ENCODE measurements at places on chromosomes 2 and 18.

- DNase-seq: no peak
These were observed 112.1 kb downstream of the NFATC1 start for GRCh38 chr18:79507546-79508480.

- no peak for DNase-seq
These were observed 313.0 kb downstream of the ARHGAP15 start for GRCh38 chr2:143442193-143442592.

DNA sequence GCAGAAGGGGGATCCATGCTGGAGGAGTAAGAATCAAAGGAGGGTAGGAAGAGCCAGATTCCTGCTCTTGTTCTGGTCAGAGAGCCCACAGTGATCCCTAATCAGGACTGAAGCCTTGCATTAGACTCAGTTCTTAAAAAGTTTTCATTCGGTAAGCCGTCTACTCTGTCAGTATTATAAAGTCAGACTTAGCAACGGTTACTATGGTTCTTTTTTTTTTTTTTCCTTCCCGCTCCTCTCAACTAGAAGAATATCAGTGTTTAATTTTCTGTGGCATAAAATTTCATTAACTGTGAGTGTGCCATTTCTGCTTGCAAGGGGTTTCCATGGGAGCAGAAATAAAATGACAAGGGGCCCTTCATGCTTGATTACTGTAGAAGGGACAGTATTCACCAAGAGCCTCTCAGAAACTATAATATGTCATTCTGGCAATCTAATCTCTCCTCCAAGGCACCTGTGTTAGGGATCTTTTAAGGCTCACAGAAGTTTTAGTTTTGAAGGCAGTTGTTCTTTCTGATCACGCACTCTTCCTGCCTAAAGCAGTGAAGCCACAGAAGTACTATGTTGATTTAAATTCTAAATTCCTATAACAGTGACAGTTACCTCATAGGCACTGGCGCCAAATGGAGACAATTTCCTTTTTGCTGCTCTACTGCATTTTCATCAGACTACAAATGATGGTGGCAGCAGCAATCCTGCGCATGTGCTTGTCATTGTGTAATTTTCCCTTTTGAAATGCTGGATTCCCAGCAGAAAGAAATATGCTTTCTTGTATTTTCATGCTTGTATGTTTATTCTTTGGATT, 57.0 kb downstream of the OSBPL6 start:
- no peak for DNase-seq

GRCh38 chr2:138787053-138787666, 7.0 kb upstream of the NXPH2 start:
- no peak for DNase-seq

- no peak for DNase-seq
These were observed 175.1 kb downstream of the NCK2 start for GRCh38 chr2:105919826-105920225.

GRCh38 chr2:222024932-222025880, 273.6 kb downstream of the PAX3 start:
- peak; percentile 8 for DNase-seq

- DNase-seq: no peak
These were observed 412.1 kb downstream of the NBAS start for GRCh38 chr2:15149063-15149462.

- no peak for DNase-seq
These were observed 164.8 kb downstream of the MYCN start for GRCh38 chr2:16104949-16105668.

DNA sequence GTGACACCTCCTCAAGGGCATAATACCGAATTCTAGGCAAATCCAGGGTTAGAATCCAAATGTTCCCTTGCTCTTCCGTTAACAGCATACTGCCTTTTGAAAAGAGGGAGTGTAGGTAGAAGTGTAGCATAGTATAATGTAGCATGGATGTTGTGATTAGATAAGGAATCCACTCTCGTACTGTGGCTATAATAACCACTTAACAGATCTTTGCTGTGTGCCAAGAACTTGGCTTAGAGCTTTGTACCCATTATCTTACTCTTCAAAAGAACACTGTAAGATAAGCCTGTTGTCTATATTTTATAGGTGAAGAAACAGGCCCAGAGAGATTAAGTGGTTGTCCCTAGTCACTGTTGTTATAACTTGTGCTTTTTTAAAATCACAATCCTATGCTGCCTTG, 24.2 kb downstream of the WDR75 start:
- DNase-seq: no peak

- no peak for DNase-seq
These were observed 12.4 kb upstream of the CHCHD5 start for GRCh38 chr2:112572005-112572404.

- no peak for DNase-seq
These were observed 175.0 kb downstream of the L3MBTL4 start for GRCh38 chr18:6239716-6240115.

DNA sequence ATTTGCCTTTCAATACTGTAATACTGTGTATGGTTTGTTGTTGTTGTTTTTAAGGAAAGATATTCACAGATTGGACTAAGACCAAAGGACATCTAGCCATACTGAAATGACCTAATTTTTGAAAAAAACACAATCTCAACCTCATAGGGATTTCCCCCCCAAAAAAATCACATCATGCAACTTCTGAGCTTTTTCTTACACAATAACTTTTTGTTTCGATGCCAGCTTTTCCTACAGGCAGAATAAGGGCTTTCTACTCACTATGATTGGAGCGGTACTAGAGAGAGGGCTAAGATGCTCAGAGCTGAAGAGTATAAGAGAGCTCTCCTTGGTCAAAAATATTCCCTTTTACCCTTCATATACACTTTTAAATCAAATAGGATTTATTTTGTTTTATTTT, 32.4 kb upstream of the SLC3A1 start:
- DNase-seq: no peak

DNA sequence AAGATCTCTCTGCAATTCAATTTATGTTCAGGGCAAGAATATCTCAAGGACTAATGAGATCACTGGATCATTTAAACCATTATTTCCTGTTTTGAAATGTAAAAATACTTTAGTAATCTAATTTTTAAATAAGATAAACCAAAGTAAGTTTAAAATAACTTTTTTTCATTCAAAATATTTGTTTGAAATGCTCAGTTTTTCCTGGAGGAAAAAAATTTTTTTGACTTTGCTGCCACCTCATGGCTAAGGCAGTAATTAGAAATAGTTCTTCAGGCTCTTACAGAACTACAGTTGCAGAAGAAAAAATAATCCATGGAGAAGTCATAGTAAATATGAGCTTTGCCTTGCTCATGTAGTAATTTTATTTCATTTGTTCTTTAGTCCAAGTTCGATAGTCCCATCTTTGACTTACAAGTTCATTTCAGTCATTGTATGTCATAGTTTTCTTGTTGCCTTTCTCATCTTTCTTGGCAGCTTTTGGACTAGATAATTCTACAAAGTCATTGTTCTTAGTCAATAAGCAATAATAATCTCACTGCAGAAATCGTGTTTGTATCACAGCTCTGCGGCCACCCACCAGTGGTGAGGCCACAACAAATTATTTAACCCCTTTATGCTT, 127.4 kb downstream of the DPP4 start:
- DNase-seq: no peak

DNA sequence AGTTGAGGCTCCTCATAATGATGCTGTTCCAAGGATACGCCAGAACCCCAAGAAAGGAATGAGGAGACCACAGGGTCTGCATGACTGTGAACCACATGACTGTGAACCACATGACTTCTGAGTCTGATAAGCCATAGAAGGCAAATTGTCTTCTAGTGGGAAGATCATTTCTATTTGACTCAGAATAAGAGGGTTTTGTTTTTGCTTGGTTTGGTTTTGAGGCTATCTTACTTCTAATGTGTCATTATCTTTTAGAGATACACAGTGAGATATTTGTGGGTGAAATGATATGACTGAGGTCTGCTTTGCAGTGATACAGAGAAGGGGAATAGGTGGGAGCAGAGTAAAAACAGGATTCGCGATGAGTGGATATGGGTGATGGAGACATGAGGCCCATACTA, 28.9 kb upstream of the BCL2L11 start:
- DNase-seq: no peak

GRCh38 chr18:1078301-1078700, 173.6 kb downstream of the ADCYAP1 start:
- no peak for DNase-seq

DNA sequence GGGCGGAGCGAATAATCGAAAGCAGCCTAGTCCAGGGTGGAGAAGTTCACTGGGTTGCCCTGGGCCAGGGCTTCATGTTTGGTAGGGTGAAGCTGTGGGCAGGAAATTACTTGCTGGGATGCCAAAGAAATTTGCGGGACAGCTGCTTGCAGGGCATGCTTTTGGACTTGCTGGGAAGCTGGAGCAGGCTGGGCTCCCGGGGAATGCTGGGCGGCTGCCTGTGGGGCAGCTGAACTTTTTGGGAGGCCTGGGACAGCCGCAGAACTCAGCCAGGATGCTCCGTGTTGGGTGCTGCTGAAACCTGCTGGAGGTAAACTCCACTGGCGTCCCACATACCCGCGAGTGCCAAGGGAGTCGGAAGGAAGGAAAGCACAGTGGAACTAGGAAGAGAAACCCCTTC, 31.9 kb downstream of the ASB1 start:
- no peak for DNase-seq

DNA sequence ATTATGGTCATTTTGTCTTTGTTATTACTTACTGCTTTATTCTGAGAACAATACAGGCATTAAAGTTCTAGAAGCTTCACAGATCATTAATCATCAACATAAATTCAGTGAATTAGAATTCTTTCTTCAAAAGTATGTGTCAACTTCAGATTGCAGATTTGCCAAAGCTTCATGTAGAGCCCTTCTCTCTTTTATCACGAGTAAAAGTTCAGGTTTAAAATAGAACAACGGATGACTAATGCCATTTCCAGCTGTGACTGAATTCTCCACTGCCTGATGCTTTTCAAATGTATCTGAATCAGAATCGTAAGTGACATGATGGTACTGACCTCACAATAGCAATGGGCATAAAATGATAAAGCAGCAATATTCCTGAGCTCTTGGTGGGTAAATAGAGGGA, 116.0 kb downstream of the ABCA12 start:
- DNase-seq: no peak

DNA sequence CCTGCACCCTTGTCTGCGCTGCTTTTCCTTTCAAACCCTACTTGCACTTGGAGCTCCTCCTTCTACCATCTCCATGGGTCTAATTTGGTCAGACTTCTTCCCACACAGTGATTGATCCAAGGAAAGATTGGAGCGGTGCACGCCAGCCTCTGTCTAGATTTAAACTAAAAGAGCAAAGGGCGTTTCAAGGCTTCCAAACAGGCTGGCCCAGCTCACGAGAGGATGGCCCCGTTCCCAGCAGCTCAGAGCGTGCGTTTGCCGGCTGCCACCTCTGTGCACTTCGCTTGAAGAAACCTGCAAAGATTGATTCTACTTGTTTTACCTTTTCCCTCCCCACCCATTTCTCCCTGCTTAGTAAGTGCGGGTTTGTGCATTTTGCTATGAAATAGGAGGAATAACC, 78.8 kb upstream of the ALKAL2 start:
- no peak for DNase-seq

DNA sequence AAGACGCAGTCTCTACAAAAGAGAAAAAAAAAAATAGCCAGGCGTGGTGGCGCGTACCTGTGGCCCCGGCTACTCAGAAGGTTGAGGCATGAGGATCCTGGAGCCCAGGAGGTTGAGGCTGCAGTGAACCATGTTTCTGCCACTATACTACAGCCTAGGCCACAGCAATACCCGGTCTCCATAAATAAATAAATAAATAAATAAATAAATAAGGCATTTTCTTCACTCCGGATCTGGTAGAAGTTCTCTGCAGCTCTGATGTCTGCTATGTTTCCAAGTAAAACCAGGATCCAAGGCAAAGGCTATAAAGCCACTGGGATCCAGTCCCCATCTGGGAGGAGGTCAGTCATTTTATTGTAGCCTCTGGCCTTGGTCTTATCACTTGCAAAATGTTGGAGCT, 15.5 kb downstream of the NFE2L2 start:
- DNase-seq: no peak

DNA sequence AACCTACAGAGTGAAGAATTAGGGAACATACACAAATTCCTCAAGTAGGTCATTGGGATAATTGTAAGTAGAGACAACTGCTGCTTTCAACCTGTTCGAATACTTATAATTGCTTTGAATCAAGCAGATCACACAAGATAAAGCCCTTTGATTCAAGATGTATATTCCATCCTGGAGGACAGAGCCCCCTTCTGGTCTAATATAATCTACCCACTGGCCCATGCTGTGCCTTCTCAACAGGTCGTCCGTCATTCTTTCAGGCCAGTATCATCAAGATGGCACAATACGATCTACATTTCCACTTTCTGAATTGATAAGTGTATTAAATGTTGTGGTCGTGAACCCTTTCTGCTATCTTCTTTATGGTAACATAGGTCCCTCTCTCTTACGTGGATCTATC, 387.0 kb upstream of the CDH19 start:
- no peak for DNase-seq

DNA sequence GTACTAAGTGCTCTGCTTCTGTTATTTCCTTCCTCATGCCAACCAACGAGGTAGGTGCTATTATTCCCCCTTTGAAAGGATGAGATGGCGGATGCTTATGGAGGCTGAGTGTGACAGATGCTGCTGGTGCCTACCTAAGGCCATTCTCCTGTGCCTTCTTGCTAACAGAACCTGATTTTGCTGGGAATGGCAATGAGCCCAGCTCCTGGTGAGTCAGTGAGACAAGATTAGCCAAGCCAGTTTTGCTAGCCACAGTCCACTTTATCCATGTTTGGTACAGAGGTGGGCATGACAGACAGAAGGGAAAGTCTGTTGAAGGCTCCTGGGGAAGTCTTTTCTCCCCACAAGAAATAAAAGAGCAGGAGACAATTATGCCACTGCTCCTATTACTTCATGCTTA, 43.7 kb upstream of the TMEM163 start:
- DNase-seq: no peak

DNA sequence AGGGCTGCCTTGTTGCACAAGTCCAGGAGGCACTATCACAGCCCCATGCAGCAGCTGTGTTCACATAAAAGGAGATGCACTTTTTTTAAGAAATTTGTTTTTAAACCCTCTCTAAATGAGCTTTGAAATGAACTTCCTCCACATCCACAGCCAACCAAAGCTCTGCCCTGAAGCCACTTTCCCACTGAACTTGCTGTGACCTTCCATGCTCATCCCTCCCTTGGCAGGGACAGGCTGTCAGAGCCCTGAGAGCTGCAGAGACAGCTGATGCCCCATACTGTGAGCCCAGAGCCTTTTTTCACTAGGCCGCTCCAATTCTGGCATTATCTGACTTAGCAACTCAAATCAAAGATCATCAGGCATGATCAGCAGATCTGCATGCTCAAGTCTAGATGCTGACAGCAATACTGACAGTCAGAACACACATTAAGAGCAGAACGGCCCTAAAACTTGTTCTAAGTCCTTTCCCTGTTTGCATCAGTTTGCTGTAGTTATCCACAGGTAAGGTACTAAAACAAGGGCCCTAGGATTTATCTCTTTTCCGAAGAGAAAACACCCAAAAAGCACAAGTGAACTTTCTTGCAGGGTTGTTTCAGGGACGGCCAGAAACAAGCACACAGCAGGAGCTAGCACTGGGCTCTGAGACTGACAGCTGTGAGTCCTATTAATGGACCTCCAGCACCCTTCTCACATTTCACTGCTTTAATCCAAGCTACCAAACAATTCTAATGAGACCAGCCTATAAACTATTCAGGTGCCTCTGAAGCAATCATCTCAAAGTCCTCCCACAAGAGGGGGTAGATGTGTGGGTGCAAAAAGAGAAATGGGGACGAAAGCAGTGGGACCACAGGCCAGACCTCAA, 34.9 kb downstream of the RNU4ATAC start:
- DNase-seq: no peak

GRCh38 chr2:33535421-33535820, 59.0 kb downstream of the RASGRP3 start:
- no peak for DNase-seq

All from HuH-7.5 (cell line).